Breast epithelium (tissue), 4 donors: ENCODE measurements at places on chromosomes 1 and 21. TPM values are rescaled to one million over a fixed set of nuclear protein-coding genes. Genes with fewer than 3 reads are reported as not detected.

Gene CLIC6
- total RNA-seq: 14.4 TPM

Gene LMX1A
- 1.3 TPM for total RNA-seq

Gene TNFAIP8L2
- 5.7 TPM for total RNA-seq

Gene SLC50A1
- 32.4 TPM for total RNA-seq

Gene AMY2B
- total RNA-seq: 47.2 TPM

Gene GJB4
- not detected for total RNA-seq

Gene MYOC
- 2.0 TPM for total RNA-seq
